ENCODE measurements at places on chromosomes 16 and 17. TPM values are rescaled to one million over a fixed set of nuclear protein-coding genes. Genes with fewer than 3 reads are reported as not detected.

Gene SLC16A13
- 0.54 TPM for total RNA-seq

Gene CD68
- total RNA-seq, result 2.8 TPM

Gene NPIPA5
- not detected for total RNA-seq

Gene PYY
- total RNA-seq, result not detected

Gene BMERB1
- total RNA-seq, result 15.8 TPM

Gene AIPL1
- total RNA-seq, result not detected

Gene PRSS22
- not detected for total RNA-seq

Gene CD300LB
- not detected for total RNA-seq

Data from endothelial cell of coronary artery (primary cell).